ENCODE measurements at places on chromosomes 6 and 20. TPM values are rescaled to one million over a fixed set of nuclear protein-coding genes. Genes with fewer than 3 reads are reported as not detected.

POPDC3 gene
- 1.3 TPM for total RNA-seq

TENT5A gene
- 8.1 TPM for total RNA-seq

TBX18 gene
- 31.5 TPM for total RNA-seq

RNF144B gene
- 269 TPM for total RNA-seq

KCNK16 gene
- not detected for total RNA-seq

CTAGE9 gene
- not detected for total RNA-seq

TSBP1 gene
- not detected for total RNA-seq

OOEP gene
- total RNA-seq, result not detected
